ENCODE measurements at places on chromosomes 6 and 20.

GRCh38 chr6:148999501-148999900 lies 252.7 kb downstream of the UST start:
- no peak for DNase-seq

DNA sequence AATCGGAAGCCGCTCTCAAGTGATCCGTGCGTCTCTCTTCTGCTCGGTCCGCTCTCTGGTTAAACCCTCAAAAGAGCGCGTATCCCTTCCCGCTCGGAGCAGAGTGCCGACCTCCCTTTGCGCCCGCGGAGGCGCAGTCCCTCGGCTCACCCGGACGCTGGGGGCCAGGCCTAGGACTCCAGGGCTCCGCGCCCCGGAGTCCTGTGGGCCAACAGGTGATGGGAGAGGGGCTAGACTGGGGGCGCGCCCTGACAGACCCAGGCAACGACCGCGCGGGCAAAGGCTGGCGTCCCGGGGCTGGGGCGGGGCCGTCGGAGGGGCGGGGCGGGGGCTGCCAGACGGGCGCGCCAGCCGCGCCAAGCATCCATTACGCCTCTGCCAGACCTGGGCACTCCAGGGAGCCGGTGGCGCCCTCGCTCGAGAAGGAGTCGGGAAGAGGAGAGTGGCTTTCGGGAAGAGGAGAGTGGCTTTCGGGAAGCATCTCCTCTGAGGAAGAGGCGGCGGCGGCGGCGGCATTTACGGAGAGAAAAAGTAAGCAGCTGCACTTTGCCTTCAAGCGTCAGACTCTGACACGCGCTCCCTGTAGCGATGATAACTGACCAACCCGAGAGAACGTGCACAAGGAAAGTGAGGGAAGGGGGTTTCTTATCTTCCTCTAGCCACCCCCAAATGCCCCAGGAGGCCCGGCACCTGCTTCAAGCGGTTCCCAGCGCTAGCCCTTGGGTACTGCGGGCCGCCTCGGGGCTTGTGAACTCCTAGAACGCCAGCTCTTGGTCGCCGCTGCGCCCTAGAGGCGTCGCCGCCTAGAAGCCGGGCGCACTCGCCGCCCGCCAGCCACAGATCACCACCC lies 2.6 kb downstream of the EPHA7 start:
- DNase-seq = no peak

GRCh38 chr20:3901028-3901705 lies 12.0 kb downstream of the PANK2 start:
- no peak for DNase-seq

DNA sequence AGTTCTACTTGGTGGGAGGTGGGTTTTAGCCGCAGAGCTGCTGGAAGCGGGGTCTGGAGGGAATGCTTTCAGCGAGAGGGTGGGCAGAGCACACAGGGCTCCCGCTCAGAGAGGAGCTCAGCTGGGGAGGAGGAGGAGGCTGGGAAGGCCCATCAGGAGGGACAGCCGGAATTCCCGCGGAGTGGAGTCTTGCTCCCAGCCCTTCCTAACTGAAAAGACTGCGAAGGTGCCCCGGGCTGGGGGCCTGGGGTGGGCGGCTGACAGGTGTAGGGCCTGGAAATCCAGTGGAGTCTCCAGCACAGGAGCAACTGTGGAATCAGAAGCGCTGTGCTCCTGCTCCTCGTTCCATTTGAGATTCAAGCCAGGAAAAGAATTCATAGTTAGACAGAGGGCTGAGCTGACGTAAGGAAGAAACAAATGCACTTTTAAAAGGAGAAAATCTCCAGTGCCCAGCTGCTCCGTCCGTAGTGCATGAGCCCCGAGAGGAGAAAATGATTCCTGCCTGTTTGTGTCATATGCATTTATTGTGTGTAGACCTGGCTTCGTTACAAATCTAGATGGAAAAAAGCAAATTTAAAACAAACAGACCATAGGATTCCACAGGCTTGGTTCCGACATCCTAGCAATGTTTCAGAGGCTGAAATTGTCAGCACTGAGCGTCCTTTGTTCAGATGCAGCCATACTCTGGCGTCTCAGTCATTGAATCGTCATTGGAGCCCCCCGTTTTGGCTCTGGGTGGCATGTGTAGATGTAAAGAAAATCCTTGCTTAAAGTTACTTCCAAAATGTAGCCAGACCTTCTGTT lies 197.7 kb downstream of the SMOC2 start:
- DNase-seq = no peak

GRCh38 chr6:6542357-6542756 lies 46.2 kb upstream of the LY86 start:
- DNase-seq = no peak

DNA sequence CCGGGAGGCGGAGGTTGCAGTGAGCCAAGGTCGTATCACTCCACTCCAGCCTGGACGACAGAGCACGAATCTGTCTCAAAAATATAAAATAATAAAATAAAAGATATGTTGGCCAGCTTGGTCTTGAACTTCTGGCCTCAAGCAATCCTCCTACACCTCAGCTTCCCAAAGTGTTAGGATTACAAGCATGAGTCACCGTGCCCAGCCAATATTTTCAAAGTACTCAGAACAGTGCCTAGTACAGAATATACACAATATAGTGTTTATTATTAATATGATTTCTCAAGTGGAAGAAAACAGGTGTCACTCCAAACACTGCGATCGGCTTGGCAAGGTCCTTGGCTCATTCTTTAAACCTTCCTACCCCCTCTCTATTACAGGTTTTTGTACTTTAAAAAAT lies 3.1 kb downstream of the FAM210B start:
- no peak for DNase-seq

- no peak for DNase-seq
Measured at GRCh38 chr6:65110031-65110430, 597.0 kb downstream of the EYS start.

DNA sequence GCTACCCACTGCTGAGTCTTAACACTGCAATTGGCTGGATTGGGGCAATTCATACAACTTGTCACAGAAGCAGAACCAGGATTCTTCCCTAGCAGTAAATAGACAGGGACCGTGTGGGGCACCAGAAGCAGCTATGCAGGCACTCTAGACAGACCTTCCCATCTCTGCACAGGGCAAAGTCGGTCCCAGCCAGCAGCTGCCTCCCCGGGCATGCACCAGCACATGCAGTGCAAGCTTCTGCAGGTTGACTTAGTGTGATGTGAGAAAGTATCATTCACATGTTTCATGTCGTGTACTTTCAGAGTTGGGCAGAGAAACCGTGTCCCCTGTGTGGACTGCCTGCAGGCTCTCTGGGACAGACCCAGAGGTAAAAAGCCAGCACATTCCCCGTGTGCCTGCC lies 98.0 kb upstream of the FOXA2 start:
- DNase-seq = no peak

- no peak for DNase-seq
Measured at GRCh38 chr20:24277196-24277595, 192.2 kb upstream of the SYNDIG1 start.

DNA sequence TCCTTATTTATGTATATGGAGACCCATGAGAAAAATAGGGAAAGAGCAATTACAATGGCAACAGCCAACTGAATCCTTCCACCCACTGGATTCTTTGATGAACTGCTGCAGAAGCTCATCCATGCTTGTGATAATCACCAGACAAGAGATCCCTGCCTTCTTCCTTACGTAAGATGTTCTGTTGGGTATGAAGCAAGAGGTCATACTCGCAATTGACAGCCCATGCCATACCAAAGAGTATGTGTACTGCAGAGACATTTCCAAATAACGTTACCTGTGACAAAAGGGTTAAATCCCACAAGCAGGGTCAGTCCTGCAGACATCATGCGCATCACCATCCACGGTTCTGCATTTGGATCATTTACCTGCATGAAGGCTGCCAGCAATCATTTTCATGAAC lies 27.8 kb downstream of the ELOVL5 start:
- no peak for DNase-seq

DNA sequence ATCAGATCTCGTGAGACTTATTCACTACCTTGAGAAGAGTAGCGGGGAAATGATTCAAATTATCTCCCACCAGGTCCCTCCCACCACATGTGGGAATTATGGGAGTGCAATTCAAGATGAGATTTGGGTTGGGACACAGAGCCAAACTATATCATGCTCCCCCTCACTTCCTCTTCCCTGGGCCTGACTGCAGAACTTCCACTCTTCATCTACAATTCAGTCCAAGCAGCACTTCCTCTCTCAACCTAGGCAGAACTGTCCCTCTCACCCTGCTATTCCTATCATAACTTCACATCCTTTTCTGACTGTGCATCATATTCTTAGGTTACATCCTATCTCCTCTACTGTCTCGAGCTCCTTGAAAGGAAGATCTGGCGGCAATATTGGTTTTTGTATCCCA lies 184.0 kb upstream of the HDDC2 start:
- DNase-seq = no peak

DNA sequence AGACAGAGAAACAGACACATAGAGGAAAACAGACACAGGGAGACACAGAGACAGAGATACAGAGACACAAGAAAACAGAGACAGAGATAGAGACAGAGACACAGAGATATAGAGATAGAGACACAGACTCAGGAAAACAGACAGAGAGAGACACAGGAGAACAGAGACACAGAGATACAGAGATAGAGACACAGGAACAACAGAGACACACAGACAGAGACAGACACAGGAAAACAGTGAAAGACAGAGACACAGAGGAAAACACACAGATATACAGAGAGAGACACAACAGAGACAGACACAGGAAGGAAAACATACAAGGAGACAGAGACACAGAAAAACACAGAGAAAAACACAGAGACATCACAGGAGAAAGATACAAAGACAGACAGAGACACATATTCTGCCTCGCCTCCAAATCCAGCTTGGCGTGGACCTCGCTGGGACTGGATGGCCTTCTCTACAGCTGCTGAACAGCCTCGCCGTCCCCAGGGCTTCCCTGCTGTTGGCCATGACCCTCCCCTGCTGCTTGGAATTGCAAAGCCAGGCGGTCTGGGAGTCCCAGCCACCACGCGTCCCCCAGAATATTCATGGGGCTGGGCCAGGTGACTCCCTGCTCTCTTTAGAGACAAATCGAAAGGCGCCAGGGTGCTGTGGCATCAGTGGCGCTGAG lies 36.8 kb downstream of the NTSR1 start:
- no peak for DNase-seq

DNA sequence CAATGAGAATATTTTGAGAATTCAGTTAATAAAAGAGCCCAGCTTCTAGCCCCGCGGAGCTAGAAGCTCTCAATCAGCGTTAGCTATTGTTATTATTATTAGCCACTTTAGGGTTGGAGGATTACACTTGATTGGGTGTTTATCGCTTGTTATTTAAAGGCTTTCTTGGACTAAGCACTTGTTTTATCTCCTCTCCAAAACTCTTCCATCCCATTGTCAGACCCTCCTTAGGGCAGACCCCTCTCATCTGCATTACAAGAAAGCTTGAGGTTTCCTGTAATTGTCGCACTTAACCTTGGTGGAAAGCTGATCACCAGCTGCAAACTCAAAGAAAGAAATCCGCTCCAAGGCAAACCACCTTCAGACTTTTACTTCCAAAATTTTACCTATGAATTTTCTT lies 4.8 kb downstream of the DPPA5 start:
- no peak for DNase-seq

DNA sequence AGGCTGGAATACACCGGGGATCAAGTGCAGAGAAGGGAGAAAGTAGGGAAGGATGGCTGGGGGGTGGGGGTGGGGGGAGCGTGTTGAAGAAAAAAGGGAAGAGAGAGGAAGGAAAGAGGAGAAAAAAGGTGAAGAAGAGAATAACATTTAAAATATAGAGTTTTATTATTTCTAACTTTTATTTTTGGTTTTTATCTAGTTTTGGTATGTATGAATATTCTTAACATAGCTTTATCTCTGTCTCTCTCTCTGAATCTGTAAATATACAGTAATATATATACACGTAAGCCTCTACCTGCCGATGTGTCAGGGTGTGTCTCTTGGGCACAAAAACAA lies 30.0 kb downstream of the HLA-F start:
- no peak for DNase-seq

DNA sequence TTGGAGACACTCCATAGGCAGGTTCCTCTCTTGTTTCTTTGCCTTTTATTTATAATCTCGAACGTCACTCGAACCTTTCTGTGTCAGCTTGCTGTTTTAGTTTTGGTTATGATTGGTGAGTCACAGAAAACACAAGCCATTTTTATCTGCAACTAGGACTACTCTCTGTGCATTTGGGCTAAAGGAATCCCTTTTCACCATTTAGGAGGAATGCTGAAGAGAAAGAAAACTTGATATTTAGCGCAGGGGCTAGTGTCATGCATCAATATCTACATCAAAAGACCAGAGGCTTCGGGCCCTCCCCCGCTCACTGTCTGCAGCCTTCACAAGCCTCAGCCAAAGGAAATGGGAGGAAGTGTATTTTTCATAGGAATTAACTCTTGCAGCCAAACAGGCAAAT lies 507.8 kb upstream of the CITED2 start:
- no peak for DNase-seq

- no peak for DNase-seq
Measured at GRCh38 chr20:8662433-8662954, 406.4 kb upstream of the PLCB4 start.

- no peak for DNase-seq
Measured at GRCh38 chr20:49542514-49542991, 25.4 kb downstream of the PTGIS start.

DNA sequence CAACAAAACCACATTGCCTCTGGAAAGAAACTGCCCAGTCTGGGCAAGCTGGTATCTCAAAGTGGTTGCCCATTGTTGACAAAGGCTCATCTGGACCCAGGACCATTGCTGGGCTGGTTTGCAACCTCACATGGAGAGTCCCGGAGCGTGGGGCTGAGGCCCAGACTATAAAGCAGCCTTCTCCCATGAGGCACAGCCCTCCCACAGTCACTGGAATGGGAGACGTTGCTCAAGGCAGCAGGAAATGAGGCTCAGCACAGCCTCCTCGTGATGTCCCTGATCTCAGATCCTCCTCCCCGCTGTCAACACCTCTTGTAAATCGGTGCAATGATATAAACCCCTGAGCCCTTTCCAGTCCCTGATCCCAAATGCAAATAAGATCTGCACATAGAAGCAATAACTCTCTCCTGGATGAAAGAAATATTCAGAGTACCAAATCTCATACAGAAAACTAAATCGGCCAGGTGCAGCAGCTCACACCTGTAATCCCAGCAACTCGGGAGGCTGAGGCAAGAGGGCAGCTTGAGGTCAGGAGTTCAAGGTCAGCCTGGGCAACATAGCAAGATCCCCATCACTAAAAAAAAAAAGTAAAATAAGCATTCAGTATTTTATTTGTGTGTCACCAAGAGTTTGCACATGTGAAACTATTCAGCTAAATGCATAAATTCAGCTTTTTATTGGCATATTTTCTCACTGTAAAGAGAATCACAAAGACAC lies 103.0 kb upstream of the RREB1 start:
- DNase-seq = no peak

DNA sequence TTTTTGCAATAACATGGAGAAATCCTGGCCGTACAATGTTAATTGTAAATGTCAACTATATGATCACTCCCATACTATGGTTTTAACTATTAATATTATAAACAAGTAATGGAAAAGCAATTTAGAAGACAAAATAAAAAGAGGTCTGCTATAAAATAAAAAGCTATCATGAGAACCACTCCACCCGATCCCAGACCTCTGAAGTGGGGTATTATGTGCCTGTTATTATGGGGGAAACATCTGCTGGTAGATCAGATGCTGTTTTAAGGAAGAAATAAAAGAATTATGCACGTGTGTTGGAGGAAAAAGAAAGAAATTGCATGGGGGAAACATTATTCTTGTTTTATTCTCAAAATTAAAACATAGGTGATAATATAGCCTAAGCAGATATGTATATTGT lies 615.7 kb upstream of the ARID1B start:
- no peak for DNase-seq
